ENCODE measurements at places on chromosomes 6 and 20.

DNA sequence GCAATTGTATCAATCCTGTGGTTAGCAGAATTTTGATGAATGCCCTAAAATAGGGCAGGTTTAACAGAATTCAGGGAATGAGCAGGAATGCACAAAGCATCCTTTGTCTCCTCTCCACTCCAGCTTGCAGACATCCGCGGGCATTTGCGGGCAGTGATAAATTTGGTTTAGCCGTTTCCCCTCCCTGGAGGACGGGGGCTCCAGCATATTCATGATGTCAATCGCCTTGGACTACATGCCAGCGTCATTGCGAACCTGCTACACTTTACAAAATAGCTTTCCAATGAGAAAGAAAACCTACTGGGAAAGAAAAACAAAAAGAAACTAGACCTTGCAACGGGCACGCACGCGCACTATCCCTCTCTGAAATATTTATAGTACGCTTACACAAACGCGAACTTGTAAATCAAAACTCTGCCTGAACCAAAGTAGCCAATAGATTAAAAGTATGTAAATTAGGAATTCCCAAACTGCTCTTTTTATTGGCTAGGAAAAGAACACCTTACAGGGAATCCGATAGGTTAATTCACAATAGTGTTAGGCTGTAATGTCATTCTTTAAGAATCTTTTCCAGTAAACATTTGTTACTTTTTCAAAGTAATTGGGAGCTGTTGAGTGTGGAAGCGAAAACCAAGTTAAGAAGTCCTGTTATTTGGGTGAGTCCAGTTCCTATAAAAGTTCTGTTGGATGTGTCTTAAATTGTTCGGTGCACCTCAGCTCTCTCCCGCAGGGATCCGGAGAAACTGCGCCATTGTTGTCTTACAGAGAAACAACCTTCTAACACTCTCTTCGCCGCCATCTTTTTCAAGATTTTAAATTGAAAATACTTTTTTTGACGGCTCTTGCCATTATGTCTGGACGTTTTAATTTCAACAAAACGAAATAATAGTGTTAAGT lies 136.7 kb downstream of the HFE start:
- peak; percentile 99 for DNase-seq

DNA sequence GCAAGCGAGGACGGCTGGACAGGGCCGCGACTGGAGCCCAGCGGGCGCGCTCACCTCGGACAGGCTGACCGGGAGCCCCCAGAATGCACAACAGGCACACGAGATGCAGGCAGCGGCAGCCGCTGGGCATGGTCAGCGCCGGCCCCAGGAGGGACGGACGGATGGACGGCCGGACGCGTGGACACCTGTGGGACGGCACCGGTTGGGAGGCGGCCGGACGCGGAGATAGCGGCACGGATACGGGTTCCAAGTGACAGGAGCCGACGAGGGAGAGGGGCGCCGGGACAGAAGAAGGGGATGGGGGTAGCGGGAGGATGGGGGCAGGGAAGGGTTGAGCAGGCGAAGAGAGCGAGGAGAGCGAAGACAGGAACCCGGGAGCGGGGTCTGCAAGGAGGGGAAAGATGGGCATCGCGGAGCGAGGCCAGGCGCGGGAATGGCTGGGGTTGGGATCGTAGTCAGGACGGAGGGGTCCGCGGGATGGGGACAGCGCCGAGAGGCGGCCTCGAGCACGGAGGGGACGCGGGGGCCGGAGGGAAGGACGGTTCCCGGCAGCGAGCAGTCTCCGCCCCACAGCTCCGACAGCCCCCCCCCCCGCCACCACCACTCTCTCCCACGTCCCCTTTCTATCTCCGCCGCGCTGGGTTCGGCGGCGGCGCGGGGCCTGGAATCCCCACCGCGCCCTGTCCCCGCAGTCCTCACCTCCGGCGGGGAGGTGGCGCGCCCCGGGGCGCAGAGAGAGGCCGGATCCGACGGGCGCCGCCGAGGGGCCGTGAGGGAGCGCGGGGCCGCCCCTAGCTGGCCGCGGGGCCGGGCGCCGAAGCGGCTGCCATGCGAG lies 435 bp downstream of the DLK2 start:
- DNase-seq: peak; percentile 54

- DNase-seq: no peak
Measured at GRCh38 chr6:87088076-87088475, 6.8 kb downstream of the CGA start.

- DNase-seq: no peak
Measured at GRCh38 chr20:6956574-6956973, 189.1 kb downstream of the BMP2 start.

- no peak for DNase-seq
Measured at GRCh38 chr20:10812759-10813327, 139.0 kb upstream of the JAG1 start.

- DNase-seq: no peak
Measured at GRCh38 chr6:124148236-124148957, 344.7 kb downstream of the NKAIN2 start.

- no peak for DNase-seq
Measured at GRCh38 chr6:131251590-131252199, 116.4 kb downstream of the AKAP7 start.

GRCh38 chr6:79137671-79138070 lies 59.6 kb upstream of the PHIP start:
- no peak for DNase-seq

DNA sequence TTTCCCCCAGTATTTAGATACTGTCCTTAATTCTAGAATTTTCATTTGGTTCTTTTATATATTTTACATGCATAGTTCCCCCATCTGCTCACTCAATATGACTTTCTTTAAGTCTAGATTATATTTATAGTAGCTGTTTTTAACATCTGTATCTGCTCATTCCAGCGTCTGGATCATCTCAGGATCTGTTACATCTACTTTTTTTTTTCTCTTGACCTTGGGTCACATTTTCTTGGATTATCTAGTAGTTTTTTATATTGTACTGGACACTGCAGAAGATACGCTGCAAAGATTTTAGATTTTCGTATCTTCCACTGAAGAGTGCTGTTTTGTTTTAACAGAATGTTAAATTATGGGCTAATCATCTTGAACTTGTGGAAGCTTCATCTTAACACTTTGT lies 20.7 kb downstream of the RAB22A start:
- DNase-seq: no peak

DNA sequence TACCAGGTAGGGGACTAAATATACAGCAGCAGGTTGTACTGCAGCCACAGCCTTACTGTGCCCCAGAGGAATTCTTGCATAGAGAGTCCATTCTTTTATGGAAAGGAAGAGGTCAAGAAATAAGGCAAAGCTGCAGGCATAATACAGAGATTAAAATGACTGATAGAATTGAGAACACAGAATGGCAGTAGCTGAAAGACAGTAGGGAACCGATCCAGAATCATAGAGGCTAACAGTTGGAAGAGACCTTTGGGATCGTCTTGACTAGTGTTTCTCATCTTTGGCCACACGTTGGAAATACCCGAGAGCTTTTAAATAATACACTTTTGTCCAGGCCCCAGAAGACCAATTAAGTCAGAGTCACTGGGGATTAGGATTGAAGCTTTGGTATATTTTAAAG lies 492.6 kb upstream of the SOX4 start:
- no peak for DNase-seq

DNA sequence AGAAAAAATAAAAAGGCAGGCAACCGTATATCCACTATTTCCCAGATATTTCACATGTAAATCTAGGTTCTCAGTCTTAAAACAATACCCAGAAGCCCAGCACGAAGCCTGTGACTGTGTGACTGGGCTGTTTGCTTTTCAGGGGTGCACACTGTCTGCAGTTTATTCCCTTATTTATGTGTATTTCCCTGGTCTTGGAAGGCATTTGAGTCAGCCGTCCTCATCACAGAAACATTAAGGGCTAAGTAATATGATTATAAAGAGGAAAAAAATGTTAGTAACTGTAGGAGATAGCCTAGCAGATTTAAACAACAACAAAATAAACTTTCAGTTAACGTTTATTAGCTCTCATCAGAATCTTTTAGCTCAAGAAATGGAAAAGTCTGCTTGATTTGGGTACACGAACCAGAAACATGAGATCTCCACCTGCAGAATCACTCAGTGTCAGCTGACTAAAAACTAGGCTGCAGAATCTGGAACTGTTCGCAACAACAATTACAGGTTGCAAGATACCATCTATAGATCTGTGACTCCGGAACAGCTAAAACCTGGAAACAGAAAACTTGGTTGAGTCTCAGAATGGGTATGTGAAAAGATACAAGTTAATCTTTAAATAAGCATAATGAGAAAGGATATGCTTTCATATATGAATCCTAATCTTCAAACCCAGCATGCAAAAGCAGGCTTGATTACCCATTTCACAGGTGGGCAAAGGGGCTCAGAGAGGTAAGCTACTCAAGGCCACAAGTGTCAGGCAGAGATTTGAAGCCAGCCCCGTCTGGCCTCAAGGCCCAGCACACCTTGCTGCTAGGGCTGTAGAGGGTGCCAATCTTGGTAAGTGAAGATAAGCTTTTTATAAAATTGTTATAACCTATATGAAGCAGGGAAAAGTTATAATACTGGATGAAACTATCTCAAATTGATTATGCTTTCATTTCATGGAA lies 21.1 kb downstream of the GCLC start:
- no peak for DNase-seq
